ENCODE measurements at places on chromosomes 1 and 21.

DNA sequence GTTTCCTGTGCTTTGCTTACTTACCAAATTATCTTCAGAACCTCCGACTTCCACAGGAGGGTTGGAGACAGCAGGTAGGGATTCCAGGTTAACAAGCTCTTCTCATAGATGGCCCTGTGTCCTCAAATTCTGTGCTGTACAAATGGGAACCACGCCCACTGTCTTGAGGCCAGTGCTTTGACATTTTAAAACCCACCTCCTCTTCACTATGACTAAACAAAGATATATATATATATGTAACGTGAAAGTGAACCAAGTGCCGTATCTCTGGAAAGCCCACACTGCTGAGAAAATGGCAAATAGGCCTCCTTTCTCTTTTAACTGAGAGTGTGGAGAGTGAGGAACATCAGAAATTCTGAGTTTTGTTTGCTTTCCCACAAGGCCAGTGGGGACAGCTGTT is 99.6 kb downstream of the ZBTB18 start:
- no peak for DNase-seq

DNA sequence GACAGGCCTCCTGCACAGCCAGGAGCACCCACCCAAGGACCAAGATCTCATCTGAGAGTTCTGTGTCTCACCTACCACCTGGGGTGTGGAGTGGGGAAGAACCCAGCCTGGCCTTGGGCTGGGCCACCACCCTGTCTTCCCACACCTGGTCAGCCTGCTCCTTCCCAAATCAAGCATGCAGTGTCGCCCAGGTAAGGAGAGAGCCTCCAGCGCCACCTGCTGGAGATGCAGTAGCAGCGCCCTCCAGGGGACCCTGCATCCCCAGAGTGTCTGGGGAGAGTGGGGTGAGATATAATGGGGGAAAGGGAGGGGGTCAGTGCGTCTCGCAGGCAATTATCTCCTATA is 32.3 kb downstream of the KIAA2013 start:
- DNase-seq, result peak; percentile 54

DNA sequence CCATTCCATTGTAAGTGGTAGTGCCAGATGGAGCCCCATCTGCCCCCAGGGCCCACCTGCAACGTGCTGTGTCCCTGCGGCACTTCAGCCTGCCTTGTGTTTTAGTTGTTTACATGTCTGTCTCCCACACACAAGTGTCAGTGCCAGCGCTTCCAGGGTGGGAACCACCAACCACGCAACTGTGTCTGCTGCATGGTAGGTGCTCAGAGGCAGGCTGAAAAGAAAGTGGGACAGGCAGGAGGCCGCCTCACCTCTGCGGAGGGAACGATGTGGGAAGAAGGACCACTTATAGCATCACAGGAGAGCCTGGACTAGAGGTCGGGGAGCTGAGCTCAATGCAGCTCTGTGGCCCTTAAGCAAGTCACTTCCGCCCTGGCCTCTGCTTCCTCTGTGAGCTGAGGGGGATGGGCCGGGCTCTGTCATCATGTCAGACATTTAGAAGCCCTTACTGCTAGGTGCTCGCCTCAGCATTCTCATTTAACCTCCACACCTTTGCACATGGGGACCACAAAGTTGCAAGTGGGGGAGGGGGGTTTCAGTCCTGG is 17.9 kb downstream of the SLC9A1 start:
- DNase-seq, result peak; percentile 64

GRCh38 chr1:163013826-163014600 is 55.1 kb upstream of the RGS4 start:
- no peak for DNase-seq

GRCh38 chr21:43953021-43953420 is 59.1 kb upstream of the TRAPPC10 start:
- no peak for DNase-seq

DNA sequence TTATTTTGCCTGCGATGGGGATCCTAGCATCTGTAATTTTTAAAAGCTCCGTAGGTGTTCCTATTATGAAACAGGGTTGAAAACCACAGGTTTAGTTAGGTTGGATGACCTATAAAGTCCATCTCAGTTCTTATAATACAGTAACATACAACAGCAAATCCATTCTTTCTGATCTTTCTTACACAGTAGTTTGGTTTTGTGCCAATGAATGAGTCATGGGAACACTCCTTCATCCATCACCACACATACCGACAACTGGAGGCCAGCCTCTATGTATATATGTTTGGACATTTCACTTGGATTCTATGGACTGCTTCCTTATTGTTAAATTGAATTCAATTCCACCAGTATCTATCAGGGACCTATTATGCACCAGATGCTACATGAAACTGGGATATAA is 118.4 kb upstream of the L1TD1 start:
- no peak for DNase-seq

GRCh38 chr21:45504516-45505415 is 37.5 kb downstream of the SLC19A1 start:
- no peak for DNase-seq

GRCh38 chr1:39866767-39867166 is 16.5 kb downstream of the TRIT1 start:
- DNase-seq, result no peak

- no peak for DNase-seq
These were observed 76.4 kb downstream of the UBE4B start for GRCh38 chr1:10108948-10109708.
